ENCODE measurements at places on chromosomes 5 and 9.

- no peak for DNase-seq
These were observed 13.1 kb downstream of the UHRF2 start for GRCh38 chr9:6426117-6426516.

DNA sequence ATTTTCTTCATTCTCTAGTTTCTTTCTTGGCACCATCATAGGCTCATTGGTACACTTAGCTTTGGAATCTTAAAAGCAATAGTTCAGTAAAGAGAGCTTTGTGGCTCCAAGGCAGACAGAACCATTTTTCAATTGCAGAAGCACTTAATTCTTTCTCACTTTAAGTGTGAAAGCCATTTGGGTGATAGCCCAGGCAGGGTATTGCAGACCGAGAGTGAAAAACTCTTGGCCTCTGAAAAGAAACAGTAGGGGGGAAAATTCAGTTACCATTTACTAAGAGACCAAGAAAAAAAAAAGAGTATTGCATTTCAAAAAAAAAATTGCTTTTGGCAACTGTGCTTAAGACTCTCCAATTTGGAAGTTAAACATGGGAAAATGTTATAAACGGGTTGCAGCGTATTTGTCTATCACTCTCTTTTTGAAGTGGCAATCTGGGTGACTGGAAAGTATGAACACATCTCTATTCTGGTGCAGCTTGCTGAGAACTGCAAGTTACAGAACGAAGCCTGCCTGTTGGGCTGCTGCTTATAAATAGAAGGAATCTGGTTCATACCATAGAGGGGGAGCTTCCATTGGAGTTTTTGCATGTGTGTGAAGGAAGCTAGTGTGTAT is 170.5 kb downstream of the TLE4 start:
- DNase-seq, result no peak

DNA sequence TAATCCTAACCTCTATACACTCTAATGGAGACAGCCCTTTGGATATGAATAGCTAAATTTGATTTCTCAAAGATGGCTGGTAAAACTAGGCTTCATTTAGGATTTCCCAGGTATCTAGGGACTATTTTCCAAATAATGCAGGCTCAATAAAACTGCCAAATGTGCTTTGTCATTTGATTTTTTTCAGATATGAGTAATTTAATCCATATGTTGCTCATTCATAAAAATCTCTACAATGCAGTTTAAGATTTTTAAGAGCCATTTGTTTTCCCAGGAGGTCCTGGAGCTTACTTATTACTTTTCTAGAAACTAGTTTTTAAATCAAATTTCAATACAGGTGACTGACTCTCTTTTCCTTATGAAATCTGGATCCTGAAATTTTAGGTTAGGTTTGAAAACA is 349.3 kb upstream of the SLC24A2 start:
- DNase-seq, result no peak

- no peak for DNase-seq
These were observed 76.2 kb upstream of the IL6ST start for GRCh38 chr5:56070851-56071465.
